ENCODE measurements at places on chromosomes 11 and 22.

- no peak for DNase-seq
These were observed 200.5 kb upstream of the LRRC4C start for GRCh38 chr11:41659985-41660384.

DNA sequence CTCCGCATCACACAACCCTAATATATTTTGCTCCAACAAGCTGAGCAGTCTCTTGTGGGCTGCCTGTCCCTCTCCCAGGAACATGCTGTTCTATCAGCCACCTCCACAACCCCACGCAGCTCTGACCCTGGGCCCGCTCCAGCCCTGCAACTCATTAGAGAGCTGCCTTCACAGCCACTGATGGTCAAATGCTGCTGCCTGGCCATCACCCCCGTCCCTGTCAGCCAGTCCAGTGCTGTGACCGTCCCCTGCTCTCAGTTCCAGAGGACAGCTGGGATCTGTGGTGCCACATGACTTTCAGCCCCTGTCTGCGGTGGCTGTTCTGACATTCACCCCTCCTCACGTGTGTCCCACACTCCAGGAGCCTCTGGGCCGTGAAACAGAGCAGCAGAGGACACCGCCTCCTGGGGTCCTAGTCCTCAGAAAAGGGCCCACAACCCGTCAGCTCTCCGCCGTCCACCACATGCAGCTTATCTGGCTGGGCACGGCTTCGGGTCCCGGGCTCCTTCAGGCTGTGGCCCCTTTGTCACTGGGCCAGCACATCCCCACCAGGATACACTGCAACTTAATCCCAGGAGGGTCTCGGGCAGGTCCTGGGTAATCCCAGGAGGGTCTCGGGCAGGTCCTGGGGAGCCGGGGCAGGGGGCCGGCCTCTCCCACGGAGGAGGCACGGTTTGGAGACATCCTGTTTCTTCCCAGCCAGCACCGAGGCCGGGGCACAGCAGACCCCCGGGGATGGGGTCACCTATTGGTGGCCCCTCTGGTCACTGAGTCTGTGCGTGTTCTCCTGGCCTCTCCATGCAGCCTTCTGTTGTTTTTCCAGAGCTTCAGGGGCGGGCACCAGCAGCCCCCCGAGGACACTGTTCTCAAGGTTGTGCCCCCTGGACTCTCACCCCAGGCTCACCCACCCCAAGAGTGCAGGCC, 15.1 kb downstream of the CRELD2 start:
- DNase-seq = no peak

DNA sequence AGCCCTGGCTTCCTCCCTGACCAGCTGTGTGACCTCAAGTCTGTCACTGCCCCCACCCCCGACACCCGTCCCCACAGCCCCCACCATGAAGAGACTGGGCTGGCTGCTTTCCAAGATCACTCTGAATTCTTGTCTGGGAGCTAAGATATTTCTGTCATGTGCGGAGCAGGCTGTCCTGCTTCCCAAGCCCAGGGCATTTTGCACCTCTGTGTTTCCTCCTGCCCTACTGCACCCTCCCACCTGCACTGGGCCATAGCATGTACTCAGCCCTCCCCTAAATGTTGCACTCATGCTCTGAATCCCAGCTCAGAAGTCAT, 30.3 kb upstream of the MYEOV start:
- DNase-seq = no peak

DNA sequence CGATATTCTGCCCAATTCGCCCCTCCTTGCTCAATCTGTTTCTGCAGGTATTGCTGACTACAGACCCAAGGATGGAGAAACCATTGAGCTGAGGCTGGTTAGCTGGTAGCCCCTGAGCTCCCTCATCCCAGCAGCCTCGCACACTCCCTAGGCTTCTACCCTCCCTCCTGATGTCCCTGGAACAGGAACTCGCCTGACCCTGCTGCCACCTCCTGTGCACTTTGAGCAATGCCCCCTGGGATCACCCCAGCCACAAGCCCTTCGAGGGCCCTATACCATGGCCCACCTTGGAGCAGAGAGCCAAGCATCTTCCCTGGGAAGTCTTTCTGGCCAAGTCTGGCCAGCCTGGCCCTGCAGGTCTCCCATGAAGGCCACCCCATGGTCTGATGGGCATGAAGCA, 9.2 kb upstream of the SLC35E4 start:
- no peak for DNase-seq

DNA sequence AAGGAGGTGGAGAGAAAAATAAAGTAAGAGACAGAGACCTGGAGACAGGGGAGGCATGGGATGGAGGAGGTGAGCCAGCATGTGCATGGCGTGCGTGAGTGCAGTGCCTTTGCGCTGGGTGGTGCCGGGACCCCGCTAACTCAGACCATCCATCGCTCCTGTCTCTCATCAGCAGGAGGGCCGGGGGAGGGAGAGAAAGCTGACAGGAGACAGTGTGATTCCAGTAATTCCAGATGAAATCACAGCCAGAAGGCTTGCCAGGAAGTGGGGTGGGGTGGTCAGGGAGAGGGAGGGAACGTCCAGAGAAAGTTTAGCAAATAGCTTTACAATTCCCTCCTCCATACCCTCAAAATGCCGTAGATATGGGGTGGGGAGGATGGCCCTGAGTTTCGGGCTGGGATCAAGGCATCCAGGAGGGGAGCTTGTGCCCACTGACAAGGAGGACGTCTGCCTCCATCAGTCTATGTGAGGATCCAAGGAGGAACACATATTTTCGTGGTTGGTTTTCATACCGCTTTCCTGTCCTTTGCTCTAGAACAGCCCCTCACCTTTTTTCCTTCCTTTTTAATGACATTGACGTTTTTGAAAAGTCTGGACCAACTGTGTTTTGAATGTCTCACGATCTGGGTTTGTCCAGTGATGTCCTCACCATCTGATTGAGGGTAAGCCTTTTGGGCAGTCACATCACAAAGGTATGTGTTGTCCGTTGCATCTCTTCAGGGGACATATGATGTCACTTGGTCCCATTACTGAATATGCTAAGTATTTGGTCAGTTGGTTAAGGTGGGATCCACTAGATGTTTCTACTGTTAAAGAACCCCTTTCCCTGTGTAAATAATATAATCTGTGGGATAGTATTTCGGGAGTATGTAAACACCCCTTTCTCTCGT, 567.3 kb downstream of the MIAT start:
- DNase-seq = no peak

- DNase-seq = no peak
These were observed 51.1 kb downstream of the LIF start for GRCh38 chr22:30195245-30196140.

GRCh38 chr11:64722141-64723065, 594 bp downstream of the NRXN2 start:
- no peak for DNase-seq

DNA sequence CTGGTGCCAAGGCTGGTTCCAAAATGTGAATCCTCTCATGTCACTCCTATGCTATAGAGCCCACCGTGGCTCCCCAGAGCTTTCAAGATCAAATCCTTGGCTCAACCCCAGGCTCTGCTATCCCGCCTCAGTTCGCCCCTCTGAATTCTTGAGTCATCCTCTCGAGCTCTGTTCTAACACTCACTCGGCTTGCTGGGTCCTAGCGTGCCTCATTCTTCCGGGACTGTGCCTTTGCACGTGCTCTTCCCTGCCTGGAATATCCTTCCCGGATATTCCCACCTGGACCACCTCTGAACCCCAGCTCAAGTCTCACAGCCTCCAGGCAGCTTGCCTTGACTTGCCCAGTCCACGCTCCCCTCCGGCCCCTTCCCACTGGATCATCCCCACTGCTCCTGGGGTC, 13.0 kb downstream of the KCTD17 start:
- DNase-seq = no peak
